ENCODE measurements at places on chromosomes 7 and 10.

GRCh38 chr10:77974396-77975074 is 48.0 kb upstream of the DLG5 start:
- DNase-seq = no peak

DNA sequence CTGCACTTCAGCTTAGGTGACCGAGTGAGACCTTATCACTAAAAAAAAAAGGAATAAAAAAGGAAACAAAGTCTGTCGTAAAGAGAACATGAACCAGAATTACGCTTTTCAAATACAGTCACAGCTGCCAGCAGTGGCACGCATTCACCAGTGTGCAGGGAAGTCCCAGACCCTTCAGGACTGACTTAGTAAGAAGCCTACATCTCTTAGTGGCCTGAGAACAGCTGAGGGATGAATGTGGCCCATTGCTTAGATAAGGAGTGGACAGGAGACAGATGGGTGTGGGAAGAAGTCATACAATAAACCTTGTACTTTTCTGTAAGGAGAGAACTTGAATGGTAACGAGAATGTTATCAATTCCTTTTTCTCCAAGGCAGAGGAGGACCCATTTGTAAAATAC is 178.5 kb downstream of the JCAD start:
- DNase-seq = no peak

- DNase-seq = no peak
Observed at GRCh38 chr7:27197137-27198042, 2.5 kb downstream of the HOXA13 start.

DNA sequence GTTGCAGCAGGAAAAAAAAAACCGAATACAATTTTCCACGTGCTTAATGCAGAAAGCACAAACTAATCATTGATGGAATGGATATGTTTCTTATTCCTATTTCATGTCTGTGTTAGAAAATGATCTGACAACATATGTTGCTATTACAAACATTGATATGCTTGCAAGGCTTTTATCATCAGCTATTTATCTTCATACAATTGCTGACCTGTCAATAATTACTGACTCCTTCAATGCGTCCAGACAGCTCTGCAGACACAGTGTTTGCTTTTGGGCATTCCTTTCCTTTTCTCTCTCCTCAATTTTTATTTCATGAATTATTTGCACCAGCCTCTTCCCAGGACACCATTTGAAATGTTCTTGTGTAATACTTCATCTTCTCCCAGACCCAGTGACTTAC is 246.2 kb downstream of the SEC23IP start:
- DNase-seq = no peak

DNA sequence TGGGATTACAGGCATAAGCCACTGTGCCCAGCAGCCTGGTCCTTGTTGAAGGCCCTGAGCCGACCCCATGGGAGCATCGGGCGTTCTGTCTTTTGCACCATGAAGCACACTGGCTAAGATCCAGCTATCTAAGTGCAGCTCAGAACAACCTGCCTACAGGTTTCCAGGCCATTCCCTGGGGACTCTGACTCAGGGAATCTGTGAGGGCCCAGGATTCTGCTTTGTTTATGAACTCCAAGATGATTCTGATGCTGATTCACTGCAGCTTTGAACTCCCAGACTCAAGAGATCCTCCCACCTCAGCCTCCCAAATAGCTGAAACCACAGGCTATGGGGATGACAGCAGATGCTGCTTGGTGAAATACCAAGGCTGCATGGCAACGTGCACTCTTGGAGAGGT is 30.2 kb downstream of the NPTX2 start:
- DNase-seq = no peak

- DNase-seq = peak; percentile 86
Observed at GRCh38 chr7:43669286-43670081, 59.8 kb downstream of the COA1 start.

- no peak for DNase-seq
Observed at GRCh38 chr10:123999261-123999660, 94.1 kb downstream of the CHST15 start.

DNA sequence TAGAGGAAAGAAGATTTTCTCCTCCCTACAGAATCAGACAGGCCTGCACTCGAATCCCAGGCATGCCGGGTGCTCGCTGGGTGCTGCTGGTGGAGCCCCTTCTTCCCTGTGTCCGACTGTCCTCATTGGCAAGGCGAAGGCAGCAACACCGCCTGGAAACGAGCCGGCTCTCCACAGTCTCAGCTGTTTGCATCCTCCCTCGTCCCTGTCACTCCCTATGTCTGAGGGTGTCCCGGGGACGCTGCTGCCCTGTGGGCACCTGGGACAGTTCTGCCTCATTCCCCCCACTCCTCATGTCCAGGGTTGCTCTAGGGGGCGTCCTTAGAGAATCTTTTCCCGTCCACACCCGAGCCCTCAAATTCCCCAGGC is 31.6 kb upstream of the TMEM72 start:
- DNase-seq = no peak

DNA sequence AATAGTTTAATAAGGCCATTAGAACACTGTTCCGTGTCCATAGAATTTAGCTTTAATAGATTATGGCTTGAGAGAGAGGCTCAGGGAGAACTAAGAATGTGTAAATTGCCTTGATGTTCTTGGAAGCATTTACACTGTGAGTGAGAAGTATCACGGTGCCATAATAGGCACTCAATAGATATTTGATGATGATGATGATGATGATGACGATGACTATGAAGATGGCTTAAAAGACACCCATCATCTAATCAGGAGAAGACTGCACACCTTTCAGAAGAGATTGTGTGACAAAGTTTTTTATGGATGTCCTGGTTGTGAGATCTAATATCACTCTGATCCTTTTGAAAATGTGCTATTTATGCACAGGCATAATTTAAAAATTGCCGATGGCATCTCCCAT is 264.2 kb downstream of the GLI3 start:
- DNase-seq = no peak

GRCh38 chr7:3032256-3032655 is 11.4 kb downstream of the CARD11 start:
- DNase-seq = no peak

GRCh38 chr7:74176555-74176954 is 2.4 kb downstream of the EIF4H start:
- no peak for DNase-seq

DNA sequence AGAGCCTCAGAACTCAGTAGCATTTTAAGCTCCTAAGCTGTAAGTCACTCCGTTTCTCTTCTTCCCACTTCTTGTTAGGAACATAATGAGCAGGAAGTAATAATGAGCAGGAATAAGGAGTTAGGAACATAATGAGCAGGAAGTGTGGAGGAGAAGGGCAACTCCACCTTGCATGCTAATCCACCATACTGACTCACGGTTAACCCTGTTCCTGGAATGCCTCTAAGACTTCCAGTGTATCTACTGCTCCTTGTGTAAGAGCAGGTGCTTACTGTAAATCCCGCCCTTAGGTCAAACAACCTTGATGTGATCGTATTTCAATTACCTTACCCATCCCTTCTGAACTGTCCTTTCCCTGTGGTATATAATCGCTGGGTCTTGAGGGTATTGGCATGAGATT is 528.7 kb downstream of the CALN1 start:
- DNase-seq = no peak

- no peak for DNase-seq
Observed at GRCh38 chr10:110093722-110094121, 85.9 kb downstream of the ADD3 start.

DNA sequence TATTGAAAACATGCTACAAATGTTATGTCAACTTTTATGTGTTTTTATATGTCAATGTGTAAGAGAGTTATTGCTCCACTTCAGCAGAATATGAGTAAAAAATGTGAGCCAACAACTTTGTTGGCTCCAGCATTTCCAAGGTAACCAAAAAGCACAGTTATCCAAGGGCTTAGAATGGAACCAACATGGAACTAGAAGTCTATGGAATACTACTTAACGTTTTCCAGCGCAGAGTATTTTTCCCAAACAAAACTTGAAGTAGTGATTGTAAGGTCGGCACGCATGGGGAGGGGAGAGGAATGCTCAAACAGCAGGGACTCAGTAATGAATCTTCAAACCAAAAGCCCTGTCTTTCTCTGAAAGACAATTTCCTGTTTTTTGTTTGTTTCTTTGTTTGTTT is 45.0 kb upstream of the TSPAN13 start:
- DNase-seq = no peak

DNA sequence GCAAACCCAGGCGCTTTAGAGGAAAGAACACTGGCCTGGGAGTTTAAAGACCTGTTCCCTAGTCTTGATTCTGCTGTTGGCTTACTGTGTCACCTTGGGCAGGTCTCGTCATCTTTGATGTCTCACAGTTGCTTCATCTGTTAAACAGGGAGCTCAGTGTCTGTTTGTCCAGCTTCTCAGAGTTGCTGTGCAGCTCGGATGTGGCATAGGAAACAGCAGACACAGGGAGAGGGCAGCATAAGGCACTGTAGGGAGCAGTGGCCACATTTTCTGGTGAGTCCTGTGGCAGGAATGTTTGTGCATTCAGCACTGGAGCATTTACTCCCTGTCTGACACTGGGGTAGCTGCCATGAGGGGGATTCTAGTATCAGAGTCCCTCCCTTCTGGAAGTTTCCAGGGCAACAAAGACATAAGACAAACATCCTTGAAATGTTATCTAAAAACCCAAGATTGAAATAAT is 2.0 kb downstream of the REPIN1 start:
- DNase-seq = no peak

DNA sequence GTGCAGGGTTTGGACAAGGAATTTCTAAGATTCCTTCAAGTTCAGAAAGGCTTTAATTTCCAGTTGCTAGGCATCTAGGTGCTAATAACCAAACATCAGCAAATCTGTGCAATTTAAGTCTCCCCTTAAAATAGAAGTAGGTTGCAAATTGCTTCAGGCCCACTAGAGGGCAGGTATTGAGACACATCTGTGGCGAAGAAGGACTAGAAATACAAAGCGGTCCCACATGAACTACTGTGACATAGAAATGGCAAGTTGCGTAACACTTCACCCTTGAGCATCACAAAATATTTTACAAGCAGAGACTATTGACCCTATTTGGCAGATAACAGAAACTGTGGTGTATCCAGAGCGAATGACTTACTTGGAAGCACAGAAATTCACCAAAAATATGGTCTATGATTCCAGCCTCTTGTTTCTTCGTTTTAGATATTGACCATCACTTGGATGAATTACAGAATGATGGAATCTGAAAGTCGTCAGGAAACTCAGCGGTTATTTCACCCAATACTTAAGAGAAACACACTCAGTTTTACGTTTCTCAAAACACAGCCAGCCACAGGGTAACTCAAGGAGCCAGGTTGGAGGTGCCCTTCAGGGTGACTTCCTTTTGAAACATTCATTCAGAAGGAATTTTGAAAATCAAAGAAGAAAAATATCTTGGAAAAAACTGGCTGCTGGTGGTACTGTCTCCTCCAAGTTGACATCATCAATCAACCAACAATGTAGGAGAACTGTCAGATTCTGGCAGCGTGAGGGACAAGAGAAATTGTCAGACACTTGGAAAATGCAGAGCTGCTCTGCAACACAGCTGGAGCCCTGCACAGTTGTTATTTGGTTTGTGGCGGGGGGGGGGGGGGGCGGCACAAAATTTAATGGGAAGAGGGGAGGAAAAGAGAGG is 256.3 kb upstream of the MINDY3 start:
- no peak for DNase-seq

DNA sequence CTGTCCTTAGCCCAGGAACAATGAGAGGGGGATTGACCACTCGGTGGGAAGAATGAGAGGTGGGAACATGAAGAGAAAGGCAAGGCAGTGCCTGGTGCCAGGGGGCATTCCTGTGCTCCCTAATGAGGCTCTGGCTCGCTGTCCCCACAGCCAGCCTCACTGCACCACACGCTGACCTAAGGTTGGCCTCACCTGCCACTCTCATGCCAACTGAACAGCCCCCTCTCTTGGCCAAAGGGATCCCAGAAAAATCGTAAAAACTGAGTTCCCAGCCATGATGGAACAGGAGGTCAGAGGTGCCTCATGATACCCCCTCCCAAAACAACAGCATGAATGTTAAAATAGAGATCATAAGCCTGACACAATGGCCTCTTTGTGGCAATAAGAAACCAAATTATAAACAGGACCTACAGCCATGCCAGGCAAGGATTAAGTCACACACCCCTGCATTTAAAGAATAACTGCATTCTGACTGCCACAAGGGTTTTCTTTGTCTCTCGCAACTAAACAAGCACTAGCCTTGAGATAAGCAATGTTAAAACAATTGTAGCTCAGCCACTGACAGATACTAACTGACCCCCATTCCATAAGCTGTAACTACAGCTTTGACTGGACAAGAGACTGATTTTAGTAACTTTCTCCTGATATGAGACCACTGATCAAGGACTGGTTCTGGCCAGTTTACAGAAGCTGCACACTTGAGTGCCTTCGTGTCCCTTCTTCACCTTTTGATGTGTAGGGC is 149.2 kb downstream of the SH2D4B start:
- DNase-seq = no peak

GRCh38 chr10:44382981-44383748 is 1.7 kb downstream of the CXCL12 start:
- DNase-seq = no peak

GRCh38 chr10:2048337-2048973 is 311.1 kb upstream of the ADARB2 start:
- no peak for DNase-seq

DNA sequence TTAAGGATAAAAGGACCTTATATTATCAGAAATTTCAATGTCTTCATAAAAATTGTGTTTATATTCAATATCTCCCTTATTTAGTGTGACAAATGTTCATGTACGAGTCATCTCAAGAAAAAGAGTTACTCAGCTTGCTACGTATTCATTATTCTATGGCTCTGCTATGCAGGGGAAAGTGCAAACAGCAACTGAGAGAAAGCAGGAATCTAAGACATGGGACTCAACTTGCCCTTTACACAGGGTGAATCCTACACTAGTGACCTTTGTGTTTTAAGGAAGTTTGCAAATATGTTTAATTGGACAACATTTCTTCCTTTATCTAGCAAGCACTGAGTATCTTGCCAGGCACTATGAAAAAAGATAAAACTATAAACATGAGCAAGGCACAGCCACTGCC is 104.7 kb downstream of the NPSR1 start:
- no peak for DNase-seq

GRCh38 chr10:18680754-18681153 is 21.5 kb downstream of the ARL5B start:
- DNase-seq = no peak

GRCh38 chr7:20301311-20301939 is 29.3 kb upstream of the ITGB8 start:
- DNase-seq = no peak

GRCh38 chr7:98084631-98085030 is 22.0 kb upstream of the LMTK2 start:
- DNase-seq = no peak

Data from T-helper 1 cell (primary cell).